ENCODE measurements at places on chromosomes 1 and 21.

DNA sequence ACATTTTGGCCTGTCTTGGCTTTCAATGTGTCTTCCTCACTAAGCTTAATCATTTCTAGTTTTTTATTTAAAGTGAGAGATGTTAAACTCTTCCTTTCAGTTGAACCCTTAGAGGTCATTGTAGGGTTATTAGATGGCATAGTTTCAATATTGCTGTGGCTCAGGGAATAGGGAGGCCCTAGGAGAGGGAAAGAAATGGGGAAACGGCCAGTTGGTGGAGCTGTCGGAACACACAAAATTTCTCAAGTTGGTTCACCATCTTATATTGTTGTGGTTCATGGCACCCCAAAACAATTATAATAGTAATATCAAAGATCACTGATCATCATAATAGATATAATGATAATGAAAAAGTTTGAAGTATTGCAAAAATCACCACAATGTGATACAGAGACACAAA, 31.4 kb upstream of the KAZN start:
- DNase-seq, result peak; percentile 9

GRCh38 chr1:24866211-24867083, 63.6 kb downstream of the RUNX3 start:
- no peak for DNase-seq

- no peak for DNase-seq
Observed at GRCh38 chr1:245051349-245052221, 103.2 kb upstream of the KIF26B start.

DNA sequence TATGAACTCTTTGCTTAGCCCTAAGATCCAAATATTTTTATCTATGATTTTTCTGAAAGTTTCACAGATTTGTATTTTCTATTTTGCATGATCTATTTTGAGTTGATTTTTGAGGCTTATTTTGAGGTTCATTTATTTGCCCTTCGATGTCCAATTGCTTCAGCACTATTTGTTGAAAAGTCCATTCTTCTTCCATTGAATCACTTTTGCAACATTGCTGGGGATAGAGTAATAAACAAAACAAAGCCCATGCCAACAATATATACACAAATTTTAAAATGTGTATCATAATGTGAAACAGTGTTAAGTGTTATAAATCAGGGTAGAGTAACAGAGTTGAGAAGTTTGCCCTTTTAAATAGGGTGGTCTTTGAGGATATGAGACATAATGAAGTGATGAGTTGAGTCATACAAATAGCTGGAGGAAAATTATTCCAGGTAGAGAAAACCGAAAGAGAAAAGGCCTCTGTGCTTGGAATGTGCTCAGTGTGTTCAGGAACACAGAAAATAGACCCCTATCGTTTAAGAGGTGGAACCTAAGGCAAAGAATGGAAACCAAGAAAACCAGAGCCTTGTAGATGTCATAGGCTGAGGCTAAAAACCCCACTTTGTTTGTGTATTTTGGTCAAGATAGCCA, 172.7 kb upstream of the NR5A2 start:
- DNase-seq, result no peak

GRCh38 chr1:20632386-20632785, 872 bp upstream of the PINK1 start:
- DNase-seq, result no peak

DNA sequence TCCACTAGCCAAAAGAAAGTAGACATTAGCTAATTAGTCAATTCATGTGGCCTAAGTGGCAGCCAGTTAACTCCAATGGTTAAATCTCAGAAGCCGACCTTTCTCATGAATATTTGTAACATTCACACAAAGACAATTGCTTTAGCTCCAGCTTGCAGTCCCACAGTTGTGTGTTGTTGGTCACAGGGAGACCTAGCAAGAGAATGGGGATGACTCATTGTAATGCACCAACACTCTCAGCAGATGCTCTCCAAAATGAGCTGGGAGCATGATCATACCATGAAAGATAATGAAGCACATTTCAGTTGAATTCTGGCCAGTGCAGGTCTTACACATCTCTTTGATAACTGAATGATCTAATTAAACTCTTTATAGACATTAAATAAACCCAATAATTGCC, 160.4 kb downstream of the HLX start:
- no peak for DNase-seq

Data from NCI-H69 (cell line).